NCI-H82 (cell line): ENCODE measurements at places on chromosomes 12 and 14.
A peak's percentile ranks its signal among the peaks of the same experiment; 100 is the strongest.

DNA sequence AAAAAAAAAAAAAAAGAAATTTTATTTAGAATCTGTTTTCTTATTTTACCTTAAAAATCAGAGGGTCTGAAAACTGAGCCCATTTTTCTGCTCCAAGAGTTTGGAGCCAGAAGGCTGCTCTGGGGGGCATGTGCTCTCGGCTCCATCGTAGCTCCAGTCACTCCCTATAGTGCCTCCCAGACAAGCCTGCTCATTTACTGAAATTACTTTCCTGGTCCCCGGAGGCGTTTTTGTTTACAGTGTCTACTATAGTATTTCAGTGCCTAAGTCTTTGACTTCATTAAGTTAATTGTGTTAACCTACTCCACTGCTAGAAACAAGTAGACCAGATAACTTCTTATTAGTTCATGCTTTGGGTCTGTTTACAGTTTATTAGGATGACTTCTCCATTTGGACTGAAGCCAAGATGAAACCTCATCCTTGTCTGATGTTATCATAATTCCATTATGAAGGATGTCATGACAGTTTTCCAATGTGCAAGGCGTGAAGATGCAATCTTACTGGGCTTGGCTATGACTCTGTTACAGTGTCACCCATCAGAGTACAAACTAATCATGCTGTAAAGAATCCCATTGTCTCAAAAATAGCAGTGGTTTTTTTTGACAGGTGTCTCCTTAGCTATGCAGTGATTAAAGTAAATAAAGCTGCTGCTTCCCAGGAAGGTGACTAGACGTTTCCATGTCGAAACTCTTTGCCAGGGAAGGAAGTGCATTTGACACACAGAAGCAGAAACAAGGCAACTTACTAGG is 182.3 kb downstream of the TMEM132C start:
- DNase-seq: peak; percentile 89

DNA sequence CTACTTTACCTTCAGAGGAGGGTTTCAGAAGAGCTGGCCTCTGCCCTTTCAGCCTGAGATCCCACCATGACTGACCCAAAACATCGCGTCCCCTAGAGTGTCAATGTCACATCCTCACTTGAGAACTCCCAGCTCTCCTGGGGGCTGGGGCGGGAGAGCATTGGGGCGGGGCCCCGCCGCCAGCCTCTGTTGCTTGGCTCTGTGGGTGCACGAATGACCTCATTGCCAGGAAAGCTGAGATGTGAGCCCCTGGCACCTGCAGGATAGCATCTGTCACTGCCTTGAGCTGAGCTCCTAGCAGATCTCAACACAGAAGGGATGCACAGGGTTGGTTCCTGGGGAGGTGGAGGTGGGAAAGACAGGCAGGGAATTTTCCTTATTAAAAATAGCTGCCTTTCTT is 20.6 kb upstream of the MYL2 start:
- peak; percentile 27 for DNase-seq

- DNase-seq: no peak
Measured at GRCh38 chr12:132872975-132873421, 14.4 kb downstream of the CHFR start.

DNA sequence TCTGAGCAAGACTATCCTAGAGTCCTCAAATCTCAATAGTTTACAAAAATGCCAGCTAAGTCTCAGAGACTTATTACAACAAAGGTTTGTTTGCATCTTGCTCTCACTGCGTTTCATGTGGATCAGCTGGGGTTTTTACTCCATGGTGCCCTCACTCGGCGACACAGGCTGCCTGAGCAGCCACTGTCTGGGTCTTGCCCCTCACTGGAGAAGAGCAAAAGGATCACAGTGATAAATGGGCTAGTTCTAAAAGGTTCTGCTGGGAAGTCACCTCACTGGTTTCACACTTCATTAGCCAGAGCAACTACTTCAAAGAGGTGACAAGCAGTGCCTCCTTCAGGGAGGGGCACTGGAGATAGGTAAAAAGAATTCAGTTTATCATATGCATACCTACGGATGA is 392.0 kb downstream of the RPL10L start:
- DNase-seq: peak; percentile 10

DNA sequence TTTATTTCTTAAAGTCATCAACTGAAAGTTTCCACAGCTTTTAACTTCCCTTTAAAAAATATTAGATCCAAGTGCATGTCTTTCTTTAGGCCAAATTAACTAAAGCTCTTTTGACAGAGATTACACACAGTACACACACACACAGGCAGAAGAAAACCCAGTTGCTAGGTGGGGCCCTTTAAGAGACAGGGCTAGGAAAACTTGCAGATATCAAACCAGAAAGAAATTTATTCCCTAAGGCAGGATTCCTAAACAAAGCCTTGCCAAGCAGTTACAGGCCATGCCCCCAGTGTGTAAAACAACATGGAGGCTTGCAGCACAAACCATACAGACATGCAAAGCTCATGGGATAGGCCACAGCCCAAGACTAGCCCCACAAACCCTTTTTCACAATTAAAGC is 123.4 kb downstream of the FSCB start:
- DNase-seq: no peak

- no peak for DNase-seq
Measured at GRCh38 chr12:62519043-62519442, 52.4 kb downstream of the MON2 start.
